ENCODE measurements at places on chromosomes 2 and 18.
A peak's percentile ranks its signal among the peaks of the same experiment; 100 is the strongest.

- H3K36me3 ChIP-seq: no peaks in the 10 kb centered on the region
- no peaks in the 10 kb centered on the region for H3K4me1 ChIP-seq
- no peaks in the 10 kb centered on the region for H3K27me3 ChIP-seq
- H3K4me3 ChIP-seq: no peak overlapping the region
Observed at GRCh38 chr2:157887946-157888345, 11.8 kb upstream of the ACVR1 start.

DNA sequence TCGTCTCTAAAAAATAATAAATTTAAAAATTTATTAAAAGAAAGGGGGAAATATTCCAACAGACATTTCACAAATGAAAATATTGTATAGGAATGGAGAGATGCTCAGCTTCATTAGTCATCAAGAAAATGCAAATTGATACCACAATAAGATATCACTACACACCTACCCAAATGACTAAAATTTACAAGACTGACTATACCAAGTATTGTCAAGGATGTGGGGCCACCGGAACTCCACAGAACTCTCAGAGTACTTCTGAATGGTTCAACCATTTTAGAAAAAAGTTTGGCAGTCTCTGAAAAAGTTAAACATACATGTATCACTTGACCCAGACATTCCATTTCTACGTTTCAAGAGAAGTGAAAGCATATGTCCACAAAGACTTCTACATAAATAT, 163.4 kb downstream of the EHBP1 start:
- peaks cover 4% of the 10 kb centered on the region for H3K36me3 ChIP-seq
- no peaks in the 10 kb centered on the region for H3K27me3 ChIP-seq
- no peak overlapping the region for H3K27ac ChIP-seq
- DNase-seq: no peak

GRCh38 chr2:143209570-143210445, 80.6 kb downstream of the ARHGAP15 start:
- H3K27ac ChIP-seq: no peak overlapping the region
- H3K27me3 ChIP-seq: peaks cover 6% of the 10 kb centered on the region

GRCh38 chr18:72063001-72063400, 481.1 kb downstream of the CBLN2 start:
- no peaks in the 10 kb centered on the region for H3K36me3 ChIP-seq
- H3K4me1 ChIP-seq: no peaks in the 10 kb centered on the region
- H3K27ac ChIP-seq: no peak overlapping the region
- H3K27me3 ChIP-seq: no peaks in the 10 kb centered on the region
- H3K4me3 ChIP-seq: no peak overlapping the region

DNA sequence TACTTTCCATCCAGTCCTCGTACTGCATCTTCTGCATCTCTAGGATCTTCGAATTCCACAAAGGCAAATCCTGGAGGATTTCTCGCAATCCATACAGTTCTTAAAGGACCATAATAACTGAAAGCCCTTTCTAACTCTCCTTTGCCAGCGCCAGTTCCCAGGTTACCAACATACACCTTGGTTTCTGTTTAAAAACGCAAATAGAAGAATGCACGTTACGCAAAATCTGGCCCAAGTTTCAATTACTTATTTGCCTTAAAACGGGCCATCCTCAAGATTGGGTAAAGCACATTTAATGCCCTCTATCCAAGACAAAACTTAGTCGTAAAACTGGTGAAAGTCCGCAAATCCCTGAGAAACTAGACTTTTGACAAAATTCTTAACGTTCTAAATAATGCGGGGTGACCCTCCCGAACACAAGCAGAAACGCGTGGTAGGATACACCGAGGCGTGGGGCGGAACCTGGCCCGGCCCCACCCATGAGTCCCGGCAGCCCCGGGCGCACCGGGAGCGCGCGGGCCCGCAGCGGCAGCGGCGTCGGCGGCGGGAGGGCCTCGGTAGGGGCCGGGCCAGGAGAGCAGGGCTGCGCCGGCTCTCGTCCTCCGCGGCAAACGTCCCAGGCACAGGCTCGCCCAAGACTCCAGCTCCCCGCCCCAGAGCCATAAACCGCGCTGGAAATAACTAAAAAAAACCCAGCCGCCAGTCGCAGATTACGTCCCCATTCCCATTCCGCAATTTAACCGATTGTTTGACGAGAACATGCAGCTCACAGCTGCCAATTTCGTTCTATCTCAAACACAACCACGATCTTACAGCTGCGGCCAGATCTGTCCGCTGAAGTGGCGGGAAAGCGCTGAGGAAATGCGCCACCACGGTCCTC, 910 bp downstream of the SRSF7 start:
- DNase-seq: peak; percentile 56
- peak overlapping the region; percentile 93 for H3K4me3 ChIP-seq
- H3K36me3 ChIP-seq: peaks cover 42% of the 10 kb centered on the region
- H3K27me3 ChIP-seq: no peaks in the 10 kb centered on the region

DNA sequence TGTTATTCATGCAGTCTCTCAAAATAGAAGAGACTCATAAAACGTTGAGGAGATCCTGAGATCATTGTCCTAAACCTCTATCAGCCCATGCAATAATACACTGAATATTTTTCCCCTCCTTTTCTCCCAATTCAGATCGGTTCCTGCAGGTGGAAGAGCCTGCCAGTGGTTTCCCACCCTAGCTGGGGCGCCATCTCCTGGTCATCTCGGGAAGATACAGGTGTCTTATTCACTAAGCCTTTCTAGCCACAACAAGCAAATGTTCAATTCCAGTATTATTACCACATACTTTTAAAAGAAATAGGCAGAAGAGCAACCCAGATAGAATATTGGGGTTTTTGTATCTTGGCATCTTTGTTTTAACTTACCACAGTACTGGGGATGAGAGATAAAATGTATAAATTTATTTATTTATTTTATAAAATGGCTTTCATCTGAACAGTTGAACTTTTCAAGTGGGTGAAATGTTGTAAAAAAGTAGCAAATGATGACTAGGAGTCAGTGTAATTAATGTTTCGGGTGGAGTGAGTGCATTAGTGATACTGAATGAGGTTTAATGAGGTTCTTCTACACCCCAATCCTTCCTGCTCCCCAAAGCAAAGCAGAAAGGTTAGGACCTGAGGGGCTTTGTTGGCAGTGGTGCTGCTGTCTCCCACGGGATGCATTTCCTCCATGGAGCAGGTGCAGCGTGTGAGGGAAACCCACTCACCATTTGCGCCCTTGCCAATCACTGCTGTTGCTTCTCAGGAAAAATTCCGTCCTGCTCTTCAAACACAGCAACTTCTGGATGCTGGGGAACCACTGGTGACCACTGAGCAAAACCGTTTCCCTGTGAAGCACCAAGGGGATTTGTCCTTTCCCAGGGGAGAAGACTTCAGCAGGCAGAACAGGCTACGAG, 147.1 kb upstream of the FHL2 start:
- H3K27me3 ChIP-seq: no peaks in the 10 kb centered on the region
- no peak overlapping the region for H3K27ac ChIP-seq
- H3K4me3 ChIP-seq: no peak overlapping the region
- peak; percentile 81 for DNase-seq
- no peaks in the 10 kb centered on the region for H3K36me3 ChIP-seq

DNA sequence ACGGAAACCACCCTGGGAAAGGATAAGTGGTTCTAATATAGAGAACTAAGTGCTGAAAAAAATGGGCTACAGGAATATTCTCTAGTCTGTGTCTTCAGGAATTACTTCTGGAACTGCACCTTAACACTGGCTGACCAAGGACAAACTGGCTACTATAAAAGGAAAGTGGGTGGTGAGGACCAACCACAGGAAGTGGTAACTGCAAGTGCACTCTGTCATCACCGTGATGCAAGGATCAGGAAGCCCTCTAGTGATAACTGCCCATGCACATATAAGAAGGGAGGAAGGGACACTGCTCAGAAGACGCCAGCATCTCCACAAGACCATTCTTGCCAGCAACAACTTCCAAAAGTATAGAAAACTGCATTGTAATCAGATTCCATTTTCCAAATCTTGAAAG, 424.4 kb upstream of the RGPD4 start:
- H3K4me3 ChIP-seq: no peak overlapping the region
- H3K4me1 ChIP-seq: no peaks in the 10 kb centered on the region
- no peaks in the 10 kb centered on the region for H3K36me3 ChIP-seq
- no peaks in the 10 kb centered on the region for H3K27me3 ChIP-seq

- DNase-seq: peak; percentile 98
- H3K36me3 ChIP-seq: no peaks in the 10 kb centered on the region
- peak within 1 kb of the TSS; percentile 87 for H3K27ac ChIP-seq
- peaks cover 4% of the 10 kb centered on the region for H3K27me3 ChIP-seq
- H3K4me1 ChIP-seq: no peaks in the 10 kb centered on the region
Observed at GRCh38 chr2:37925063-37925897, at the start of gene RMDN2. TSS of gene RMDN2 (plus strand) at chr2:37925287. CDS start at chr2:37929278, 3,991 bp downstream.

DNA sequence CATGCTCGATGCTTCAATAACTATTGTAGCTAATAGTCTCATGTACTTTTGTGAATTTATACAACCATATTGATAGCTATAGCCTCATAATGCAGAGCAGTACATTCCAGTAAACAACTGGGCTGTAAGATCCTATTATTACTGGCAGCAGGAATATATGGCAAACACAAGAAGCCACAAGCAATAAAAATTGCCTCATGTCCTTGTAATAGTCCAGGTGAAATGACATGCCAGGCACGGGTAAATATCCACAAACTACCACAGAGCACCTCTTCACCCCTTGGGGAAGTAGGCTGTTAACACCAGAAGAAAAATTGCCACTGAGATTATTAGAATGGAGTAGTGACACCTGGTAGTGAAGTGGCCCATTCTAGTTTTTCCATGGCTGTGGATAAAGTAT, 158.3 kb downstream of the MTX2 start:
- no peak overlapping the region for H3K27ac ChIP-seq
- no peaks in the 10 kb centered on the region for H3K4me1 ChIP-seq
- H3K4me3 ChIP-seq: no peak overlapping the region
- no peaks in the 10 kb centered on the region for H3K36me3 ChIP-seq
- no peaks in the 10 kb centered on the region for H3K27me3 ChIP-seq

DNA sequence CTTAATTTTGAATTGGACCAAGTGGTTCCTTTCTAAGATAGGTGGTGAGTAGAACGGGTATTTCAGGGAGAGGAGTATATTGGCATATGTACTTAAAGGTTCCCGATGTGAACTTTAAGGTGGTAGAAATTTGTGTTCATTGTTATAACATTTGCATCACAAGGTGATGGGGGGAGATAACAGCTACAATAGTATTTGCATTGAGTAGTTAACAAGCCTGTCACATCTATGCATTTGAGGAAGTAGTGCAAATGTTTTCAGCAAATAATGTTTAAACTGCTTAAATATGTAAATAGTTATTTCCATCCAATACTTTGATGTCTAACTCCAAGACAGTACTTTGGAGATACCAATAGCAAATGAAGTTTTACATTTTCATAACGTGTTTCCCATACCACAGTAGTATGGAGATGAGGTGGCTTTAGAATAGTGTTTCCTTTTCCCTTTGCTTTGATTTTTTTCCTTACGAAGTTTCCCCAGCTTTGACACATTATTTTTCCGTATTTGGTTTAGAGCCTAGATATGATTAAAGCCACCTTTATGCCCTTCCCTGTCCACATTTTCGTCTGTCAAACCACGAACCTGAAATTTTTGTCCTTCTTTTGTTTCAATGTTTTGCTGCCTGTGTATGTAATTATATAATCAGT, 46.6 kb downstream of the VAPA start:
- peaks cover 6% of the 10 kb centered on the region for H3K4me1 ChIP-seq
- DNase-seq: no peak
- H3K27ac ChIP-seq: no peak overlapping the region
- H3K36me3 ChIP-seq: no peaks in the 10 kb centered on the region
- no peaks in the 10 kb centered on the region for H3K27me3 ChIP-seq

DNA sequence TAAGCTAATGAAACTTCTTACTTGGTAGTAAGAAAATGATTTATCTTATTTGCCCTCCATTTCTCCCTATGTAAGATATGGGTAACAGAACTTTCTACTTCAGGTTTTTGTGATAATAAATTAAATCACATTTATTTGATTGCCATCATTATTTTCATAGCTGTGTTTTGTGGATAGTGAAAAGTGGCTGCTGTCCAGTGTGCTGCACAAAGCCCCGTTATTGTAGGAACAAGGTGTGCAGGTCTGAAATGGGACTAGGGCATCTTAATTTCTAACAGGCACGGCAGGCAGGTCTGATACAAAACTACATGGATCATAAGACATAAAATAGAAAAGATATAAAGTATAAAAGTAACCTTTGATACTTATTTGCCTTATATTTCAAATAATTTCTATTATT, 51.6 kb upstream of the THSD7B start:
- no peak overlapping the region for H3K27ac ChIP-seq
- H3K27me3 ChIP-seq: no peaks in the 10 kb centered on the region

- peak overlapping the region; percentile 72 for H3K4me3 ChIP-seq
- no peaks in the 10 kb centered on the region for H3K36me3 ChIP-seq
- no peaks in the 10 kb centered on the region for H3K27me3 ChIP-seq
- DNase-seq: no peak
- H3K4me1 ChIP-seq: peaks cover 15% of the 10 kb centered on the region
Observed at GRCh38 chr2:37084797-37085196, 479 bp downstream of the GPATCH11 start.

- no peak overlapping the region for H3K4me3 ChIP-seq
- no peaks in the 10 kb centered on the region for H3K27me3 ChIP-seq
- no peaks in the 10 kb centered on the region for H3K4me1 ChIP-seq
- no peak for DNase-seq
- no peaks in the 10 kb centered on the region for H3K36me3 ChIP-seq
- H3K27ac ChIP-seq: no peak overlapping the region
Observed at GRCh38 chr2:140836826-140837225, 1294.0 kb downstream of the LRP1B start.

DNA sequence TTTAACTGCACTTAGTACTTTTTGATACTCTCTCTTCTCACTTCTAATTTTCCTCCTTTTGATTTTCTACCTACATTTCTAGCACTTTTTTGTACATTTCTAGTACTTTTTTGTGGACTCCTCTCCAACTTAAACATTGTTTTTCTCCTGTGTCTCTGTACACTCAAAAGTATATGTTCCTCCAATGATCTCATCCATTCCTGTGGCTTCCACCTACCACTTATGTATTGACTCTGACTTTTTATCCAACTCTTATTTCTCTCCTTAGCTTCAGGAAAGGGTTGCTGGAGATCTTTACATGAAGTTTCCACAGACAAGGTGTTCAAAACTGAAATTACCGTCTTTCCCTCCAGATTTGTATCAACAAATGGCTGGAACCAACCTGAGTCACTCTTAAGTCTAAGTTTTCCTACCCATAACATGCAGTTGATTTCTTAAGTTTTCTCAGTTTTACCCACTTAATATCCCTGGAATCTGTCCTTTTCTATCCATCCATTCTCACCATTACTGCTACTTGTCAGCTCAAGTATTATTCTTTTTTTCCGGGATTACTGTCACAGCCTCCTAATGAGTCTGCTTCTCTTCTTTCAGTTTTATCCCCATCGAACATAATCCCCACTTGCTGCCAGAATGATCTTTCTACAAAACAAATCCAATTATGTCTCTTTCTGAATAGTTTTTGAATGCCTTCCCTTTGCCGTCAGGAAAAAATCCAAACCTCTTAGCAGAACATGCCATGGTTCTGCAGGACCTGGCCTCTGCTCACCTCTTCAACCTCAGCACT, 22.6 kb upstream of the PELI1 start:
- no peaks in the 10 kb centered on the region for H3K36me3 ChIP-seq
- no peaks in the 10 kb centered on the region for H3K4me1 ChIP-seq
- no peak for DNase-seq
- no peaks in the 10 kb centered on the region for H3K27me3 ChIP-seq
- no peak overlapping the region for H3K4me3 ChIP-seq

GRCh38 chr18:50055488-50055887, 139.5 kb downstream of the MYO5B start:
- no peak for DNase-seq
- no peaks in the 10 kb centered on the region for H3K4me1 ChIP-seq
- H3K27me3 ChIP-seq: peaks cover 11% of the 10 kb centered on the region
- H3K36me3 ChIP-seq: no peaks in the 10 kb centered on the region

- H3K27me3 ChIP-seq: no peaks in the 10 kb centered on the region
- H3K27ac ChIP-seq: no peak overlapping the region
- no peak for DNase-seq
- H3K36me3 ChIP-seq: peaks cover 60% of the 10 kb centered on the region
- H3K4me3 ChIP-seq: no peak overlapping the region
Observed at GRCh38 chr2:63594660-63595059, 5.9 kb downstream of the MDH1 start.
